ENCODE measurements at places on chromosomes 6 and 20.

GRCh38 chr20:19807946-19808330 lies 49.9 kb downstream of the RIN2 start:
- DNase-seq = no peak

DNA sequence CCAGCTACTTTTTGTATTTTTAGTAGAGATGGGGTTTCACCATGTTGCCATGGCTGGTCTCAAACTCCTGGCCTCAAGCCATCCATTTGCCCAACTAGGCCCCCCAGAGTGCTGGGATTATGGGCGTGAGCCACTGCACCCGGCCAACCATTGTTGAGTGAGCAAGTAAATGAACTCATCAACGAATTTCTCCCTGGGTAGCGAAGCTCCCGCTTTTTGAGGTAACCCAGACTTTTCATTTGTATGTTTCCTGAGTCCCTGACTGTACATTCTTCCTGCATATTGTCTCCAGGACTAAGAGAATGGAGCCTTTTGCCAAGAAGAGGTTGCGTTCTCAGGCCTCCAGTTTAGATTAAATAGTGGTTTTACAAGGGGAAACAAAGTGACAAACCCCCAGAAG lies 36.4 kb downstream of the RIPOR3 start:
- no peak for DNase-seq

- no peak for DNase-seq
Observed at GRCh38 chr6:11142296-11143027, 30.9 kb upstream of the ERVFRD-1 start.

DNA sequence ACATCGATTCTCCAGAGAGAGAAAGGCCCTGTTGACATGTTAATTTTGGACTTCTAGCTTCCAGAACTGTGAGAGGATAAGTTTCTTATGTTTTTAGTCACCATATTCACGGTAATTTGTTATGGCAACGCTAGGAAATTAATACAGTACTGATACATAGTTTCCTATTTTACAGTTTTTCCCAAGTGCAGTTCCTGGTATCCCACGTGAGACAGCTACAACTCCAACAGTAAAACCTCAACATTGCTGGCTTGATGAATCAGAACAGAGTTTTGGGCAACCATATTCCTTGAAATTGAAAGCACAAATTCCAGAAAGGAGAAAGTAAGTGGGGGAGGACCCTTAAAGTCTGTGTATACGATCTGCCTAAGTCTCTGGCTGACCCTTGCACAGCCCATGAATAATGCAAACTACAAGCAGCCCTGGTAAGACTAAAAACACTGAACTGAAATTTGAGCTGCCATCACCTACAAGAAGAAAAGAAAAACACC lies 505.1 kb upstream of the NRSN1 start:
- no peak for DNase-seq

- peak; percentile 98 for DNase-seq
Observed at GRCh38 chr20:50144362-50144761, 9.2 kb downstream of the PEDS1 start.

DNA sequence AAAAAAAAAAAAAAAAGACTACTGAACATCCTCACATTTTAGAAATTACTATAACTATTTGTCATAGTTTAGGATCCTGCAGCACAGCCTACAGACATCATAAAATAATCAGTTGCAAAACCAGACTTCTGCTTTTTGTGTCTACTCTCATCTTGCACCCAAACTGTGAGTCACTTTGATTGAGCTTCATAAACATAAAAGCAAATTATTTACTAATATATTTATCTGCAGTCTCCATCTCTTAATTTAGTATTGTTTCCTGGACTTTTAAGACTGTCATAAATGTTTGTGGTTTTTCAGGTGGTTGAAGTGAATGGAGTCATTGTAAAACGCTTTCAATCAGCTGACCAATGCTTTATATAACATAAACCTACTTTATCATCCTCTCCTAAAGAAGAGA lies 14.8 kb upstream of the CALHM6 start:
- DNase-seq = peak; percentile 38

DNA sequence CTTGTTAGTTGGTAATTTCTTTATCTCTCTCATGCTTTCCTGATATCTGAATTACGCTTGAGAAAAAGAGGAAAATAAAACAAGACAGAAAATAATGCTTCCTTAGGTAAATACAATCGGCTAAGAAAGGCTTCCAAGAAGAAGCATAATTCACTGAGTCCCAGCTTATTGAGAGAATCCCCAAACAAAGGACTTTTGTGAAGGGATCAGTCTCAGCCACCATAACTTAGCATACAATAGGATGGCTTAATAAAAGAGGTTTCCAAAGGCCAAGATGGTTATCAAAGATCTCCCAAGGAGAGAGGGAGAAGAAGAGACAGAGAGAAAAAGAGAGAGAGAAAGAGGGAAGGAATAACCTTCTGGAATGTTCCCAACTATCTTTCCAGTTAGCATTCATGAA lies 46.0 kb upstream of the SALL4 start:
- no peak for DNase-seq

DNA sequence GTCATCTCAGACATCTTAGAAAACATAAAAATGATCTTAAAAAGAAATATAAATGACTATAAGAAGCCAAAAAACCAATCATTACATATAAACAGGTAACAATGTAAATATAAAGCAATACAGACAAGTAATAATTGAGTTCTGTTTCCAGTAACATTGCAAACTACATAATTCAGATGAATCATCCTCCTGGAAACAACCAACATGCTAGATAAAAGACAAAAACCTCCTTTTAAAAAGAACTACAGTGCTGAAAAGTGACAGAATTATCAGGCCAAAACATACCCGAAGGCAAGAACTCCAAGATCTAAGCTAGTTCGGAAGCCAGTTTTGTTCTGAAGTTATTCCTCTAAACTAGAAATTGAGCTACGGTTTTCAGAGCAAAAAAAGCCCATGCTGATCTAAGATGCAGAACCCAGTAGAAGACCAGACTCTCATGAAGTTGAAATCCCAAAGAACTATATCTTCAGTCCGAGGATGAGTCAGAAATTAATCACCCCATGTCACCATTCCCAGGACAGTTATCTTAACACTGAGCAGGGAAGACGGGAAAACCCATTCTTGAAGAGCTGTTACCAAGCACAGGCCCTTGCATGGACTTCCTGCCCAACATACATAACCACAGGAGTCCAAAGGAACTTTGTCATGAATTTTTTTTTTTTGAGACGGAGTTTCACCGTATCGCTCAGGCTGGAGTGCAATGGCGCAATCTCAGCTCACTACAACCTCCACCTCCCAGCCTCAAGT lies 9.8 kb downstream of the PGM3 start:
- peak; percentile 87 for DNase-seq

DNA sequence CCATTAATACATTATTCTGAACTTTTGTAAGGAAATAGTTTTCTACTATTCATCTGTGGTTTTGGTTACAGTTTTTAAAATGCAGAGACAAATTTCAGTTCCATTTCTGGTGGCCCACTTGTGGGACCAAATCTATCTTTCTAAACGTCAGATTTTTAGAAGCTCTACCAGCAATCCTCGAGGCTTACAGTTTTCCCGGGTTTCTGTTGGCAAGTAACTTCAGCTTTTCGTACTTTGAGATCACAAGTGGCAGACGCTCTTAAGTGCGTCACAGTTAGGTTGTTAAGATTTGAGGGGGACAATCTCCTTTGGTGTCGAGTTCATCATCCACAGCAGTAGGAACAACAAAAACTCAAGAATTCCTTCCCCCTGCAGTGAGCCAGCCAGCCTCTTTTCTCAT lies 60.0 kb downstream of the JARID2 start:
- no peak for DNase-seq

DNA sequence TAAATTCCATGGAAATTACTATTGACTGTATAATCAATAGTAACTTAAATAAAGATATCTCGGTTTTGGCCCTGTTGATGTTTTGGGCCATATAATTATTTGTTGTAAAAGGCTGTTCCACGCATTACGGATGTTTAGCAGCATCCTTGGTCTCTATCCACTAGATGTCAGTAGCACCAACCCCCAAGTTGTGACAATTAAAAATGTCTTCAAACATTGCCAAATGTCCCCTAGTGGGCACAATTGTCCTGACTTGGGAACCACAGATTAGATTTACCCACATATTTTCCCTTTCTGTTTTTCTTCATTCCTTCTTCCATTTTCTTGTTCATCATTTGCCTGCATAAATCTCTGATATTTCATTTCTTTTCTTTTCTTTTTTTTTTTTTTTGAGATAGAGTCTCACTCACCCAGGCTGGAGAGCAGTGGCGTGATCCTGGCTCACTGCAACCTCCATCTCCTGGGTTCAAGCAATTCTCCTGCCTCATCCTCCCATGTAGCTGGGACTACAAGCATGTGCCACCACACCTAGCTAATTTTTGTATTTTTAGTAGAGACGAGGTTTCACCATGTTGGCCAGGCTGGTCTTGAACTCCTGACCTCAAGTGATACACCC lies 13.6 kb upstream of the WFDC8 start:
- peak; percentile 41 for DNase-seq

DNA sequence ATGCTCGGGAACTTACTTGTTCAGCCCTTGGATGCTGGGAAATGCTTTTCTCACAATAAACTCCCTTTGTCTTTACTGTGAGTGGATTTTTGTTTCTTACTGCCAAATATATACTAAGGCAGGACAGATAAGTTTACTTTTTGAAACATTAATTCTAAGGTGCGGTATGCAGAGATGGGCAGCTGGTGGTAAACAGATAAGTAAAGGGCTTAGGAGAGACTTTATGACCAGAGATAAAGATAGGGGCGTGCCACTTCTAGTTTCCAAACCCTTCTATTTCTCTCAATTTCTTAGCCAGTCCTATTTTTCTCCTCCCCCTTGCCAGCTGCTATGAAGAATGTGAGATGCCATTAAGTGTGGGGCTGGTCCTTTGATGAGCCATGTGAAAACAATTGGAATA lies 16.3 kb downstream of the SAMD3 start:
- no peak for DNase-seq

GRCh38 chr20:44990425-44990824 lies 24.1 kb downstream of the STK4 start:
- DNase-seq = no peak

DNA sequence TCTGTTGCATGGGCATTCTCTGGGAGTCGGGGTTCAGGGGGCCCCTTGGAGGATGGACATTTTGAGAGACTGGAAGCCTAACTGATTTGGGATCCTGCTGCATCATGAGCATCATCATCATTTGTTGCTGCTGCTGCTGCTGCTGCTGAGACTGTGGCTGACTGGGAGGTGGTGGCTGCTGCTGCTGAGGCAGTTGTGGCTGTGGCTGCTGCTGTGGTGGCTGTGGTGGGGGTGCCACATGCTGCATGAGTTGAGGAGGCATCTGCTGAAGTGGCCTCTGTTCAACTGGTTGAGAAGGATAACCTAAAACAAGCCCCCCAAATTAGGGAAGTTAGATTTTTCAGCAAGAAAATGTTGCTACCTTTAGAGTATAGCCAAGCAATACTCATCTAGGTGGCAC lies 38.9 kb downstream of the TP53INP2 start:
- DNase-seq = no peak

GRCh38 chr6:18503593-18504231 lies 116.6 kb downstream of the RNF144B start:
- DNase-seq = peak; percentile 75

GRCh38 chr6:142932889-142933288 lies 12.1 kb downstream of the HIVEP2 start:
- no peak for DNase-seq

GRCh38 chr6:79812195-79812594 lies 135.2 kb downstream of the ELOVL4 start:
- no peak for DNase-seq

DNA sequence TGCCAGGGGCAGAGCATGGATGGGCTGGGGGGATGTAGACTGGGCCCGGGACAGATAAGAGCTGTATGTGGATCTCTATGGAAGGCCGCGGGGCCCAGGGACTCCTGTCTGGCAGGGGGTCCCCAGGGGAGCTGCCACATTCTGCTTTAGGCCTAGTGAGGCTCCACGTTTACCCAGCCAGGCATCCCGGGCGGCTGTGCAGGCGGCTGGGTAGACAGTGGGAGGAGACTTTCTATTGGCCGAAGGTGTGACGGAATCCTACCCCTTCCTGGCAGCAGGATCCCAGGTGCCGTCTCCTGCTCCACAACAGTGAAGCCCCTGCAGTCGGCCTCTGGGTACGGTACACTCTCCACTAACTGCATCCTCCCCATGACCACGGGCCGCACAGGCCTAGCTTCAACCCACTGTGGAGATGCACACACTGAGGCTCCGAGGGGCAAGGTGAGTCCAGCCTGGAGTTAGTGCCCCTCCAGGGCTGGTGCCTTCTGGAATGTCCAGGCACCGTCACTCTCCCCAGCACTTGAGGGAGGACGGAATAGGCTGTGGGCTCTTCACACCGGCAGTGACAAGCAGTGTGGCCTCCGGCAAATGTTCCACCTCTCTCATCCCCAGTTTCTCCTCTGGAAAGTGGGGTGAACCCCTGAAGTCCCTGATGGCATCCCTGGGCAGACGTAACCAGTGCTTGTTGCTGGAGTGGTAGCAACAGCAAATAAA lies 36.8 kb upstream of the ZBP1 start:
- DNase-seq = no peak

DNA sequence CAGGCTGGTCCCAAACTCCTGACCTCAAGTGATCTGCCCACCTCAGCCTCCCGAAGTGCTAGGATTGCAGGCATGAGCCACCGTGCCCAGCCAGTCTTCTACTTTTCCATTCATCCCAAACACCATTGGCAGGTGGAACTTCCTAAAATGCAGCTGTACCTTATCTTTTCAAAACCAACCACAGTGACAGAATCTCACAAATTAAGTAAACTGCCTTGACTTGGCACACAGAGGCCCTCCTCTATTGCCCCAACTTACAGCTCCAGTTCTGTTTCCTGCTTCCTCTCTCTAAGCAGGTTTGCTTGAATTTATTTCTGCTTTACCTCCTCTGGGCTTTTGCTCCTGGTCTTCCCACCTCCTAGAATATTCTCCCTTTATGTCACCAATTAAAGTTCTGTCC lies 7.6 kb downstream of the MYB start:
- DNase-seq = no peak

DNA sequence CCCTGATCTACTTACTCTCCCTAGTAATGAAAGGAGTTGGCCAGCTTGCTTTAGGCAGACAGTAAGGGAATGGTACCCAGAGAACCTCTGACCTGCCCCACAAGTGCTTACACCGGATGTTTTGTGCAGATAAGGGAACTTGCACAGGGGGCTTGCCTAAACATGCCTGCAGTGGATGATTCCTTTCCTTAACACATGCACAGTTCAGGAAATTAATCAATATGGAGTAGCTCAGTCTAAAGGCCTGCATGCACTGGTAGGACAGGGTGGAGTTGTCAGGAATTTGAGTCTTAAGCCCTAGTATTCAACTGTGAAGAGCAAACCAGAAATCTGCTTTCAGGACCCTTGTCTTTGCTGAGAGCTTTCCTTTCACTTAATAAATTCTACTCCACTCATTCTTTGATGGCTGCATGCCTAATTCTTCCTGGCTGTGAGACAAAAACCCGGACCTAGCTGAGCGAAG lies 3.9 kb upstream of the TRIM38 start:
- peak; percentile 51 for DNase-seq

- no peak for DNase-seq
Observed at GRCh38 chr20:6811262-6812035, 44.0 kb downstream of the BMP2 start.

- DNase-seq = no peak
Observed at GRCh38 chr20:44394452-44394701, 38.9 kb downstream of the HNF4A start.

GRCh38 chr6:169799474-169799926 lies 48.1 kb downstream of the ERMARD start:
- no peak for DNase-seq

GRCh38 chr6:49849213-49849907 lies 17.0 kb downstream of the CRISP1 start:
- peak; percentile 44 for DNase-seq

- DNase-seq = no peak
Observed at GRCh38 chr6:4342407-4343137, 207.2 kb upstream of the ECI2 start.

GRCh38 chr6:150291968-150292710 lies 76.7 kb upstream of the IYD start:
- peak; percentile 95 for DNase-seq

Measured in foreskin keratinocyte (primary cell).